Activated naive CD4-positive, alpha-beta T cell (primary cell): ENCODE measurements at places on chromosomes 2 and 18.

GRCh38 chr2:144859716-144860115, 339.8 kb upstream of the ZEB2 start:
- no peak for DNase-seq

DNA sequence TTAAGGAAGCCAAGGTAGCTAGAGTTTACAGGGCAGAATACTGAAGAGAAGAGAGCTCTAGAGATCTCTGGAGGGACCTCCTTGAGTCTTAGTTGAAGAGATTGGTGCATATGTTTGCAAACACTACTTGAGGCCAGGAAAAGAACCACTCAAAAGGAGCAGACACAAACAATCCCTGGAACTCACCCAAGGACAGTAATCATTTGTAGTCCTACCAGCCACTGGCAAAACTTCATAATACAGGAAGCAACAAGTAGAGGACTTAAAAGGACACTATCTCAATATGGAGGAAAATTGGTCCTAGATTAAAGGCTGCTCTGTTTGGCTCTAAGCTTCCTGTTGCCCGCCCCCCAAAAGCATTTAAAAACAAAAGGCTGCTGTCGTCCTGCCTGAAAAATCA, 46.9 kb upstream of the UBXN4 start:
- DNase-seq, result no peak

GRCh38 chr2:206240327-206240726, 34.1 kb upstream of the ZDBF2 start:
- no peak for DNase-seq

- DNase-seq, result no peak
Observed at GRCh38 chr2:237529452-237530402, 36.6 kb upstream of the PRLH start.

DNA sequence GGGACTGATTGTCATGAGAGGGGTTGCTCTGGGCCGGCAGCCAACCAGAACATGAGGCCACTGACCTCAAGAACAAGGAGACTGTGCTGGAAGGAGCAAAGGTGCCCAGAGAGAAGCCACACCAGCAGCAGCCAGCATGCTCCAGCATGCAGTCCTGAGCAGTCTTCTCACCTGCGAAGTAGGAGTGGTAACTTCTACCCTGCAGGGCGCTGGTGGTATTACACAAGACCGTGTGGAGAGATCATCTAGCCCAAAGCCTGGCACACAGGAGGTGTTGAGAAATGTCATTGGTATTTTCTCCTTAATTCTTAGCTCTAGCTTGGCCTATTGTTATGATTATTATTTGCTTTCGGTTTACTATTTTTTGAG, 132.7 kb downstream of the TSN start:
- DNase-seq, result no peak

DNA sequence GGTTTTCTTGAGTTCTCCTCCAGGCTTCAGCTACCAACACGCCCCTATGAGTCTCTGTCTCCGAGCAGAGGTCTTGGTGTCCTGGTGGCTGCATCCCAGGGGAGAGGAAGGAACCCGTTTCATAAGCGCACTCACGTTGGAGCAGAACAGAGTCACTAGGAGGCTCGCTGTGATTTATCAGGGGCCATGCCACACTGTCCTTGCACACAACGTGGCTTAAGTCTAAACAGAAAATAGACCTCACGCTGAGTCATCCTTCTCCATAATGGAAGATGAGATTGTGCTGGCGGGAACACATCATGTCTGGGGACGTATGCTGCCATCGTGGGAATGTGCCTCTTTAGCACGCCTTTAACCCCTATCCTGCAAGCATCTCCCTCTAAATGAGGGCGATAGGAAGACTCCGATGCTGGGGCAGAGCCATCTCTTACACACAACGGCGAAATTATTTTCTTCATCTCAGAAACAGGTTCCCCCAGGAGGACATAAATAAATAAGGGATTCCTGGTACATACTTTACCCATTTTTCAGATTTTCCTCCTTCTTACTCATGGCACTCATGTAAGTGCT, 211.4 kb downstream of the KLHL29 start:
- DNase-seq, result no peak

- no peak for DNase-seq
Observed at GRCh38 chr2:230319211-230319862, 7.7 kb upstream of the SP140L start.

DNA sequence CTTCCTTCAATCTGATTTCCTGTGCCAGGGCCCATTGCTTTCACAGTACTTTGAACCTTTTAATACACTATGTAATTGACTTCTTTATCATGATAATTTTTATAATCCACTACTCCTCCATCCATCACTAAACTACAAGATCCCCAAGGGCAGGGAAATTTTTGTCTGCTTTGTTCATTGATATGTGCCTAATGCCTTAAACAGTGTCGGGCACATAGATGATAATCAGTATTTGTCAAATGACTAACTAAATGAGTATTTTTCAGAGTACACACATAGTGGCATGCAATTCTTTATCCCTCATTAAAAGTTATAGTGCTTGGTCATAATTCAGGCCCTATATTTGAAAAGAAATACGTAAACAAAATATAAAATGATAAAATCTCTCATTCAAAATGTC, 5.3 kb upstream of the STAMBP start:
- DNase-seq, result no peak

DNA sequence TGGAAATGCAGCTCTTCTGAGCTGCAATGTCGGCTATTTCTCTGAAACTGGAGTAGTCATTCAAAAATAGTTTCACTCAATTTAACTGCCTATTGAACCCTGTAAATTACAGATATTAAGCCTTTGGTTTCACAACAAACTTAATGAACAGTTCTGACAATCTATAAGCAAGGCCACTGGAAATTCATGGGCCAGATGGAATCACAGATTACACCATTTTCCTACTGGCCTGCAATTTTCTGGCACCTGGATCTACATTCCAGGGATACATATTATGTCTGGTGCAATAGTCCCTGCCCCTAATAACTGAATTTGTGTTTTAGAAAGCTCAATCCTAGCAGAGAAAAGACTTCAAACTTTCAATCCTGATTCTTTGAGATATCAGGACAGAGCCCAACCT, 551.7 kb downstream of the RNF144A start:
- no peak for DNase-seq

- no peak for DNase-seq
Observed at GRCh38 chr2:31302940-31303563, 69.1 kb downstream of the EHD3 start.

- DNase-seq, result no peak
Observed at GRCh38 chr2:54348646-54349045, 92.6 kb upstream of the TSPYL6 start.

DNA sequence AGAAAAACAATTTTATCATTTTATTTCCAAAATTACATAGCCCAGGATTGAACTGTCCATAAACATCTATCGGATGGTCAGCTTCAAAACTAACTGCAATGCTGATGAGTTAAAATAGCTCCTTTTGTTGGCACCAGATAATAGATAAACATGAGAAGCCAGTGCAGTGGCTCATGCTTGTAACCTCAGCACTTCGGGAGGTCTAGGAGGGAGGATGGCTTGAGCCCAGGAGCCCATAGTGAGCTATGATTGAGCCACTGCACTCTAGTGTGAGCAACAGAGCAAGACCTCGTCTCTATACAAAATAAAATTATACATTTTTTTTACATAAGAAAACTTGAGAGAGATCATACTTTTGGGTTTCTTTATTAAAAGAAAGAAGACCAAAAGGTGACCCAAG, 34.6 kb upstream of the IMPA2 start:
- no peak for DNase-seq
